ENCODE measurements at places on chromosomes 4 and X.

GRCh38 chr4:135545616-135546317 lies 1344.2 kb upstream of the PABPC4L start:
- DNase-seq: no peak

- no peak for DNase-seq
Observed at GRCh38 chr4:5940470-5941203, 47.8 kb upstream of the CRMP1 start.

DNA sequence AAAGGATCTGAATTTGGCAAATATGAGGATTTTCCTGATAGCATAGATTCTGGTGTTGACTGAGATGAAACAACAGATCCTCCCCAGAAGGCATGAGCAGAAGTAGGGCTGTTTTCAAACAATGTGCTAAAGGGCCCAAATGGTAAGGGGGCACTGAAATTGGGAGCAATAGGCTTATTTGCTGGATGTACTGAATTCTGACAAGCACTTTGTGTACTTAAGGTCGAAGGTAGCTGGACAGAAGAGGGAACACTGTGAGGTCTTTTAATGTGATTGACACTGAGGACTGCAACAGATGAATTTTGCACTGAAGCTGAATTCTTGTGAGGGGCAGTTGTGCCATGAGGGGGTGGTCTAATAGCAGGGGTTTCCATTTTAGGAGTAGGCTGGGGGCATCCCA lies 21.2 kb upstream of the COX18 start:
- DNase-seq: no peak

DNA sequence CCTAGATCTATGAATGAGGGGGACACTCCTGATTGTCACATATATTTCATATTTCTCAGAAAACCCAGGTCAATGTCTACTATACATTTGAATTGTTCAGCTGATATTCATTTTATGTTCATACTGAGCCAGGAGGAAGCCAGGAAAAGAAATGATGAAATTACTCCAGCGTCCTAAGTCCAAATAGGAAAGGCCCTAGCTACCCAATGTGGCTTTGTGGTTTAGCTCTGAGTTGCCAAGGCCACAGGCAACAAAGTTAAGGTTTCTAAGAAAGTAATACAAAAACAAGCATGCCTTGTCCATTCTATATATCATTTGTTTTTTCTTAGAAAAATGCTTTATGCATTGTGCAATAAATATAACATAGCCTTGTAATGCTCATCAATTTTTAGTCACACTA lies 4.5 kb upstream of the CSN2 start:
- no peak for DNase-seq

- no peak for DNase-seq
Observed at GRCh38 chrX:50618788-50619558, 148.3 kb upstream of the DGKK start.

DNA sequence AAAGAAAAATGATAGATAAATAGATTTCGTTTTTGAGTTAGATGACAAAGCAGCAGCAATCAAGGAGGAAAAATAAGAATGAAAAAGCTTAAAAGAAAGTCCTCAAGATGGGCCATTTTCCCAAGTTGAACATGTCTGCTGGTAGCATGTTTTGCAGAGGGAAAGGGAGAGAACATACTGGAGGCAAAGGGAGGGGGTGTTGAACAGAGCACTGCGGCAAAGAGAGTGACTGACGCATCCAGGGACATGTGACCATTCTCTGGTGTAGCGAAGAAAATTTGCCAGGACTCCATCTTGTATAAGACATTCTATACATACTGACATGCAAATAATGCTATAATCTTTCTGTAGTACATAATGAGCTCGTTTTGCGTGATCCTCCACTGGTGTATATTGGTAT lies 1.2 kb downstream of the LINC00632 start:
- DNase-seq: no peak

DNA sequence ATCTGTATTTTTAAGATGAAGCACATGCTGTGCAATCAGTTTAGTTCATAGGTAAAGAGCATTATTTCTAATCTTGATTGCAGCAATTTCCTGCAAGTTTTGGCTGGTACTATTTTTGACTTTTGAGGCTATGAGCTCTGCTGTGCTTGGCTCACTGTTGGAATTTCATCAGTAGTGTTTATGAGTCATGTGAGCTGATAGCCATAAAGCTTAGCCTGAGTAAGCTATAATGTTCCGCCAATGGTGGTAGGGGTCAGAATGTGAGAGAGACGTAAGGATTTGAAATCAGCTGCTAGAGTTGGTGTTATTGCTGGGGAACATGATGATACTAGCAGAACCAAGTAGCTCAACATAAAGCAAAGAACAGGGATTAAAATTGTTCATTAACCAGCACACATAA lies 590.9 kb upstream of the GNPDA2 start:
- DNase-seq: no peak
